ENCODE measurements at places on chromosomes 3 and 15. TPM values are rescaled to one million over a fixed set of nuclear protein-coding genes. Genes with fewer than 3 reads are reported as not detected.

- no peak for DNase-seq
- no peak overlapping the region for H3K27ac ChIP-seq
- no peak overlapping the region for H3K4me3 ChIP-seq
- H3K27me3 ChIP-seq: no peaks in the 10 kb centered on the region
Measured at GRCh38 chr3:182527745-182528144, 265.6 kb upstream of the ATP11B start.

TNK2 gene
- 51.7 TPM for total RNA-seq

GRCh38 chr15:66481107-66481856 lies 16.3 kb downstream of the SNAPC5 start:
- H3K36me3 ChIP-seq: peaks cover 8% of the 10 kb centered on the region
- no peaks in the 10 kb centered on the region for H3K27me3 ChIP-seq
- no peak overlapping the region for H3K27ac ChIP-seq
- no peak overlapping the region for H3K4me3 ChIP-seq
- H3K4me1 ChIP-seq: no peaks in the 10 kb centered on the region

GRCh38 chr3:89250742-89251141 lies 143.3 kb downstream of the EPHA3 start:
- H3K27ac ChIP-seq: no peak overlapping the region
- H3K4me1 ChIP-seq: no peaks in the 10 kb centered on the region
- H3K36me3 ChIP-seq: no peaks in the 10 kb centered on the region
- no peak overlapping the region for H3K4me3 ChIP-seq

STRIT1 gene
- total RNA-seq: not detected

GRCh38 chr15:51310064-51310463 lies 28.3 kb downstream of the CYP19A1 start:
- no peak overlapping the region for H3K4me3 ChIP-seq
- no peaks in the 10 kb centered on the region for H3K36me3 ChIP-seq
- no peaks in the 10 kb centered on the region for H3K27me3 ChIP-seq
- peaks cover 5% of the 10 kb centered on the region for H3K4me1 ChIP-seq

DNA sequence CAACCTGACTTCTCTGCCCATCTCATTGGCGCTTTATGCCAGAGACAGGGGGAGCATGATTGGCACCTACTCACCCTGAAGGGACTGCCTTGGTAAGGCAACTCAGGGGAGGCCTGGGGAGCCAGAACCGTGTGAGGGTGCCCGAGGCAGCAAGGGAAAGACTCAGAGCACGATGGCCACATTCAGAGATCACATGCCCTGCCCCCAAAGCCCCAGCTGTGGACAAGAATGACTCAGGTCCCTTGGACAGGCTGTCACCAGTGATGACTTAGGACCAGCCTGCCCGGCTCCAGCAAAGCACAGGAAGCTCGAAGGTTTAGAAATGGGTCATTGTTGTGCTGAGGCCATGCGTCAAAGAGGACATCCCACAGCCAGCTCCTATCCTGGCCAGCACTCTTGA lies 49.1 kb upstream of the LIMD1 start:
- no peaks in the 10 kb centered on the region for H3K4me1 ChIP-seq
- H3K36me3 ChIP-seq: no peaks in the 10 kb centered on the region
- DNase-seq: peak; percentile 73
- no peak overlapping the region for H3K4me3 ChIP-seq
- no peak overlapping the region for H3K27ac ChIP-seq

TAGLN3 gene
- not detected for total RNA-seq

PRKCD gene
- total RNA-seq: 33.4 TPM

DAZL gene
- not detected for total RNA-seq

ZNF619 gene
- total RNA-seq: 7.1 TPM

CPEB1 gene
- 1.1 TPM for total RNA-seq

RTP3 gene
- not detected for total RNA-seq

KLF15 gene
- 39.9 TPM for total RNA-seq

DNA sequence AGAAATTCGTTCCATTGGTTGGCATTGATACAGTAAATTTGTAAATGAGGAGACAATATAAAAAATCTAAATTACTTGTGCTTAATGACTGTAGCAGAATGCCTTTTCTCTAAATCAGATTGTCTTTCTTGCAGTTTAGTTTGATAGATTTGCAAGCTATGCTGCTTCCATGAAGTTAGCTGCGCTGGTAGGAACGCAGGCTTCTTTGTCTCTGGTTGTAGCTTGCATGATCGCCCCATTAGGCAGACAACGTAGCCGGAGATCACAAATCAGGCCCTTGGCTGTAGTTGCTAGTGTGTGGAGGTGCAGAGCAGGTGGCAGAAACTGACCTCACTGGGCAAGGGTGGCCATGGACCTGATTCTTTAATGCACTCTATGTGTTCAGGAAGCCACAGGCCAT lies 6.1 kb downstream of the ZIC1 start:
- DNase-seq: no peak
- H3K27me3 ChIP-seq: no peaks in the 10 kb centered on the region
- no peaks in the 10 kb centered on the region for H3K36me3 ChIP-seq
- H3K27ac ChIP-seq: no peak overlapping the region
- H3K4me1 ChIP-seq: no peaks in the 10 kb centered on the region
- H3K4me3 ChIP-seq: no peak overlapping the region

OR5H15 gene
- not detected for total RNA-seq

C3orf70 gene
- 17.2 TPM for total RNA-seq

- H3K36me3 ChIP-seq: no peaks in the 10 kb centered on the region
- H3K27ac ChIP-seq: no peak overlapping the region
- H3K27me3 ChIP-seq: peaks cover 4% of the 10 kb centered on the region
- no peaks in the 10 kb centered on the region for H3K4me1 ChIP-seq
- H3K4me3 ChIP-seq: peak overlapping the region; percentile 36
Measured at GRCh38 chr15:52804526-52805081, 14.5 kb upstream of the ONECUT1 start.

DNA sequence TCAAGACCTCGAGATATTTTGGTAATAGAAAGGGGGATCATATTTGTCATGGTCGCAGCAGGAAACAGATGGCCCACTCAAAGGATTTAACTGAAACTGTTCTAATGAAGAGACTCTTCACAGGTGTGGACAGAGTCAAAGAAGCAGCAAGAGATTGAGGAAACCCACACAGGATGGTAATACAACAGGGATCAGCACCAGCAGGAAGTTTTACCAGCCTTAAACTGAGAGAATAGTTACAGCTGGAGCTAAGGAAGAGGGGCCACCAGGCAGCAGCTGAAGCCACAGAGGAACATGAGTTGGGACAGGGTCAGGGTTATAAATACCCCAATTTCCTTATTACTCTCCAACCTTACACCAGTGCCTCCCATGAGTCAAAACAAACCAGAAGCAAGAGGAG lies 131.8 kb upstream of the UBE2E2 start:
- H3K4me3 ChIP-seq: no peak overlapping the region
- H3K27me3 ChIP-seq: no peaks in the 10 kb centered on the region
- no peak for DNase-seq
- H3K4me1 ChIP-seq: no peaks in the 10 kb centered on the region
- no peaks in the 10 kb centered on the region for H3K36me3 ChIP-seq
- no peak overlapping the region for H3K27ac ChIP-seq

HRG gene
- total RNA-seq: not detected

DNA sequence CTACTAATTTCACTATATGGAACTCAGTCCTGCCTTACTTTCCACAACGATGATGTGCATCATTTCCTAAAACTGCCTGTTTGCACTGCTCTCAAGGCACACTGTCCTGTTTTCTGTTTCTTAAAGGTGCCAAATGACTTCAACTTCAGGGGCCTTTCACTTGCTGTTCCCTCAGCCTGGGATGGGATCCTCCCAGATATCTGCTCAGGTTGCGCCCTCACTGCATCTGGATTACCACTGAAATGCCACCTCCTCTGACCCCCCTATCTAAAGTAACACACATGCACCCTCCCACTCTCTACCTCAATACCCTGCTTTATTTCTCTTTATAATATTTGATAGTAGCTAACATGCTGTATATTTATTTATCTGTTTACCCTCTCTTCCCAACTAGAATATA lies 123.8 kb upstream of the CMC1 start:
- H3K4me3 ChIP-seq: no peak overlapping the region
- no peaks in the 10 kb centered on the region for H3K36me3 ChIP-seq
- H3K27me3 ChIP-seq: no peaks in the 10 kb centered on the region
- DNase-seq: no peak
- no peaks in the 10 kb centered on the region for H3K4me1 ChIP-seq

- no peak overlapping the region for H3K27ac ChIP-seq
- DNase-seq: peak; percentile 67
- H3K36me3 ChIP-seq: no peaks in the 10 kb centered on the region
- H3K27me3 ChIP-seq: no peaks in the 10 kb centered on the region
- H3K4me3 ChIP-seq: peak overlapping the region; percentile 7
Measured at GRCh38 chr3:195859061-195859845, 47.5 kb upstream of the MUC4 start.

CLDN16 gene
- total RNA-seq: not detected

GRCh38 chr3:9965200-9965875 lies 13.1 kb upstream of the PRRT3 start:
- no peaks in the 10 kb centered on the region for H3K4me1 ChIP-seq
- H3K27me3 ChIP-seq: no peaks in the 10 kb centered on the region
- peak; percentile 4 for DNase-seq
- no peak overlapping the region for H3K27ac ChIP-seq

ISL2 gene
- not detected for total RNA-seq

DNA sequence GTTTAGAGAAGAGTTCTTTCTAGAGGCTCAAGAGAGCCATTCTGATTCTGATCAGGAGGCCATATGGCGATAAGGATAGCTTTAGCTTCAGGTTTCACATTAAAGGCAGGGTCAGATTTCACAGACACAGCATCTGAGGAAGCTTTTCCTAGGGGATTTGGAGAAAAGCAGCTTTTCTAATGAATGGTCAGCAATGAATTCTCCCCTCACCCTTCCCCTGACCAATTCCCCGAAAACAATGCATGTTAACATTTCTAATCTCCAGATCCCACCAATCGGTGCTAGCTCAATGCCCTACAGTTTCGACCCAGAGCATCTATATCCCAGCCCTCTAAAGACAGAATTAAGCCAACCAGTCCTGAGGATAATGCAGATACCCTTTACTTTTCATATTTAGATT lies 9.8 kb downstream of the AGBL1 start:
- H3K4me3 ChIP-seq: no peak overlapping the region
- no peak for DNase-seq
- no peaks in the 10 kb centered on the region for H3K4me1 ChIP-seq
- H3K36me3 ChIP-seq: no peaks in the 10 kb centered on the region
- H3K27me3 ChIP-seq: no peaks in the 10 kb centered on the region
